Cerebellar cortex (tissue), 1 donor: ENCODE measurements at places on chromosomes 12 and 14.
A peak's percentile ranks its signal among the peaks of the same experiment; 100 is the strongest.

DNA sequence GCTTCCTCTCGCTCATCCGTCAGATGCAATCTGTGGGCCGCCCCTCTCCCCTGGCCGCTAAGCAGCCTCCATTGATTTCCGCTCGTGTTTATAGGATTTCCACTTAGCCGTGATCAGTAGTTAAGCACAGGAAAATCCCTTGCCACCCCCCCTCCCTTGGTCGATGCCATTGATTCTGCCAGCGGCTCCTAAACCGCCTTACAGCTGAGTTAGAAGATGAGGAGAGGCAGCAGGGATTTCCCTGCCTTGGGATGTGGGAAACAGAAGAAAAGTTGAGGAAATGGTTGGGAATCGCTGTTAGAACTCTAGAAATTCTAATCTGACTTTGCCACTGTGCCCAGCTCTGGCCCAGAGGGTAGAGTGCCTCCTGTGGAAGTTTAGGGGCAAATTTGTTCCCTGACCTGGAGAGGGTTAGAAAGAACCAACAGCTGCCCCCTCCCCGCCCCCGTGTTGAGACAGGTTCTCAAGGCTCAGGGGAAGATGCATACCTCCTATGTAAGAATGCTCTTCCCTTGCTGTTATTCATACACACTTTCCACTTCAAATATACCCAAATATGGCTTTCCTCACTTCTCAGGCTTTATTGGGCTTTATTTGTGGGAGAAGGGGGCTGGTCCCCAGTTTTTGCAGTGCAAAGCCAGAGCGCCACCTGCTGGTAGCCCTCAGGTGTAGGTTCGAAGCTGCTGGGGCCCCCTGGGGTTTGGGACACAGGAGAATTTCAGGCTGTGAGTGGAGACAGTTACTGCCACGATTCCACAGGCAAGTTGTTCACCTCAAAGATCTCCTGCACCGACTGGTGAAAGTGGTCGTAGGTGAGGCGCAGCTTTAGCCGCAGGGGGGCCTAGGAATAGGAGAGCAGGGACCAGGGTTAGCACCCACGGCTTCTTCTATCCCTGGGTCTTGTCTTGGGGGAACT, 3.2 kb downstream of the THTPA start:
- DNase-seq = peak; percentile 72

GRCh38 chr12:126952096-126953007, 1314.6 kb upstream of the TMEM132C start:
- no peak for DNase-seq

GRCh38 chr12:103823871-103824270, 17.2 kb downstream of the NT5DC3 start:
- DNase-seq = no peak

- DNase-seq = no peak
Observed at GRCh38 chr12:62737615-62738014, 197.3 kb downstream of the PPM1H start.

DNA sequence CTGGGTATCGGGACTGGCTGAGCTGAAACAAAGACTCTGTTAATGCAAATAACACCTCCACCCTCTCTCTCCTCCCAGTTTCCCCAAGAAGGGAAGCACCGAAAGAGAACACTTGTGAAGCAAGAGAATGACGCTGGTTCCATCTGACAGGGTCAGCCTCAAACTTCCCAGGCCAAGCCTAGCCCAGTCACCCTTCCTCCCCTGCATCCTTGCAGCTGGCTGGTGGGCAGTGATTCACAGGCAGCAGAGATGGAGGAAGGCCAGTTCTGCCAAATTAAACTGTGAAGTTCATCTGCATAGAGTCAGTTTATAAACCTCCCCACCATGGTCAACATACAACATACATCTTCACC, 2.8 kb downstream of the LRRC74A start:
- DNase-seq = no peak

GRCh38 chr14:90305176-90305601, 26.6 kb downstream of the NRDE2 start:
- DNase-seq = no peak

- no peak for DNase-seq
Observed at GRCh38 chr14:98229656-98230366, 1042.2 kb downstream of the BCL11B start.

DNA sequence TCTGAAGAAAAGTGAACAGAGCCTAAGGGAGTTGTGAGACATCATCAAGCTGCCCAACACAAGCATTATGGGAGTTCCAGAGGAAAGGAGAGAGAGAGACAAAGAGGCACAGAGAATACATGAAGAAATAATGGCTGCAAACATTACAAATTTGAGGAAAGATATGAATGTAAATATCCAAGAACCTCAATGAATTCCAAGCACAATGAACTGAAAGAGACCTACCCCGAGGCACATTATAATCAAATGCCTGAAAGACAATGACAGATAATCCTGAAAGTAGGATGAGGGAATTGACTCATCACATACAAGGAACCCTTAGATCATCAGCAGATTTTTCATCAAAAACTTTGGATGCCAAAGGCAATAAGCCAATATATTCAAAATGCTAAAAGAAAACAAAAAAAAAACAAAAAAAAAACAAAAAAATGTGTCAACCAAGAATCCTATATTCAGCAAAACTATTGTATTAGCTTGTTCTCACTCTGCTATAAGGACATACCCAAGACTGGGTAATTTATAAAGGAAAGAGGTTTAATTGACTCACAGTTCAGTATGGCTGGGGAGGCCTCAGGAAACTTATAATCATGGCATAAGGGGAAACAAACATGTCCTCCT, 37.8 kb downstream of the BCL2L14 start:
- no peak for DNase-seq

DNA sequence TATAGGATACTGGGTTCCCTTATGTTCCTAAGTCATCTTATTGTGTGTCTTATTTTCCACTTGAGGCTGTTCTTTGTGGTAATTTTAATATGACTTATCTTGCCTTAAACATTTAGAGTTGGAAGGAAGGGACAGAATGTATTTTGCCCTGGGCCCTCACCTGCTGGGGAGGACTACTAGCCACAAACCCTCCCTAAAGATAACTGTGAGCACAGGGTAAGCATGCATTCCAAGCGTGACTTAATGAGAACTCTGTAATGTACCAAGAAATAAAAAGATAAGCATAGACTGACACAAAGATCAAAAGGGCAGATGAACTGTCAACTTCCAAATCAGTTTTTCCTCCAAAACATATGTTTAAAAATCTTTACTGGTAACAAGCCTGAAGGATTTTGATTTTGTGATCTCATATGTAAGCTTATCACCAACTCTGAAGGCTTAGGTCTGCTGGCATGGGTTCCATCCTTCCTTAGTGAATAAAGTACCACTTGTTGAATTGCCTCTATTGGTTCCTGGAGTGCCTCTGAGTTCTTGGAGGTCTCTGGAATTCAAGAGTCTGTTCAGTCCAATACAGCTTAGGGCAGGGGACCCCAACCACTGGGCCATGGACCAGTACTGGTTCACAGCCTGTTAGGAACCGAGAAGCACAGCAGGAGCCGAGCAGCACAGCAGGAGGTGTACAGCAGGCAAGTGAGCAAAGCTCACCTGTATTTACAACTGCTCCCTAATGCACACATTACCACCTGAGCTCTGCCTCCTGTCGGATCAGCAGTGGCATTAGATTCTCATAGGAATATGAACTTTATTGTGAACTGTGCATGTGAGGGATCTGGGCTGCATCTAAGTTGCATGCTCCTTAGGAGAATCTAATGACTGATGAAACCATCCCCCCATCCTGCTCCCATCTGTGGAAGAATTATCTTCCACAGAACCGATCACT, 29.8 kb upstream of the NFYB start:
- no peak for DNase-seq

DNA sequence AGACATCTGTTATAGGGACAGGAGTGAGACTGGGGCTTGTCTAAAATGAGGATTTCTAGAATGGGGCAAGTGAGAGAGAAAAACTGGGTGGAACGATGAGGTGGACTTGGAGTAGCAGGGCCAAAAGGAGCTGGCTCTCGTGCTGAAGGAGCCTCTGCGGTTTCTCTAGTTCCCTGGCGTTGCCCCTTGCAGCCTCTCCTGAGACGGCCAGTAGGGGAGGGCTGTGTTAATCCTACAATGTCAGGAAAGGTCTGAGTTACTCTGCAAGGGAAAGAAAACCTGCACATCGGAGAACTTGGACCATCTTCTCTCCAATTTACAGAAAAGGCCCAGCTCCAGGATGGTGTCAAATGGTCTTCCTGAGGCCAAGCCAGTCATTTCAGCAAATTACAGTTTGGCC, 963.8 kb upstream of the FLRT2 start:
- DNase-seq = no peak

DNA sequence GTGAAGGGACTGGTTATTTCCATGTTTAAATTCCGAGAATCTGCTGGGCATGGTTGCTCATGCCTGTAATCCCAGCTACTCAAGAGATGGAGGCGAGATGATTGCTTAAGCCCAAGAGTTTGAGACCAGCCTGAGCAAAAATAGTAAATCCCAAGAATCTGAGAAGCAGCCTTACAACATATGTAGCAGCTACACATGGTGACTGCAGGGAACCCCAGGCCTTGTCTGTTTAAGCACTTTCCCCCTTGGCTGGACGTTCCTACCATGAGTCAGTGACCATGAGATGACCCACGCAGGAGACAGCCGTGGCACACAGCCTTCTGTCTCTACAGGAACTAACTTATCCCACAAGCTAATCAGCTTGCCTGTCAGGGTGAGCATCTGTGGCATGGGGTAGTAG, 5.5 kb upstream of the SLC24A4 start:
- no peak for DNase-seq

- DNase-seq = no peak
Observed at GRCh38 chr12:59736359-59736758, 140.5 kb downstream of the SLC16A7 start.

- DNase-seq = no peak
Observed at GRCh38 chr12:28316049-28316448, 125.8 kb downstream of the CCDC91 start.

DNA sequence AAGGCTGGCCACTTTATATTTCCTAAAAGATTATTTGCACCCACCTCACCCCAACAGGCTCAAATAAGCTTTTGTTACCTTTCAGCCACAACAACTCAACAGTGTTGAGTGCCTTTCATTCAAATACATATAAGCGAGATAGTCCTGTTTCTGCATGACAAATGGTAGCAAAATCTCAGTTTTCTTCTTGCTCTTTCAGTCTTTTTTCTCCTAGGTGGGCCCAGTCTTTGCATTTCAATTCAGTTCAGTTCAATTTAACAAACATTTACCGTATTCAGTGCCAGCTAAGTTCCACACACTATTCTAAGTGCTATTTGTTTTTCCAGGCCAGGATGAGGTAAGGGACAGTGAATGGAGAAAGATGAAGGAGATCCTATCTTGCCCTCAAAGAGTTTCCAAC, 25.9 kb upstream of the BMP4 start:
- DNase-seq = no peak

DNA sequence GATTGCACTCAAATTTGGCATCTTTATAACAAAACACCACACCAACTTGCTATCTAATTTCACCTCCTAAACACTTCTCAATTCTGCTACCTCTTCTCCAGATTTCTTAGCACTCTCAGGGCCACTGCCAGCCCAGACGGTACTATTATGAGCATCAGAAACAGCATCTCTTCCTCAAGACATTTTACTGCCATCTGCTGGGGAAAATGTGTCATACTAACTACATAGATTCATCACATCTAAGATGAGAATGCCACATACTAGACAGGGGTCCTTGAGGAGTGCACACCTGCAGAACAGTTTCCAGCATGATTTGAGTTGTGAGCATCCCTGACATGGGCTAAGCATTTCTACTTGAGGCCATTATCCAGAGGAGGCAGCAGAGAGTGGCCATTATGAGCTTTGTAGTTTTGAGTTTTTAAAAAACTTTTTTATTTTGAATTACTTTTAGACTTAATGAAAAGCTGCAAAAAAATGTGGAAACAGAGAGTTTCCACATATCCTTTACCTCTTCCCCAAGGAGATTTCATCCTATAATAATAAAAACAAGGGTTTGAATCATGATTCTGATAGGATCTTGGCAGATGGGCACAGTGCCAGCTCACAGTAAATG, 15.1 kb upstream of the GRIP1 start:
- peak; percentile 56 for DNase-seq

DNA sequence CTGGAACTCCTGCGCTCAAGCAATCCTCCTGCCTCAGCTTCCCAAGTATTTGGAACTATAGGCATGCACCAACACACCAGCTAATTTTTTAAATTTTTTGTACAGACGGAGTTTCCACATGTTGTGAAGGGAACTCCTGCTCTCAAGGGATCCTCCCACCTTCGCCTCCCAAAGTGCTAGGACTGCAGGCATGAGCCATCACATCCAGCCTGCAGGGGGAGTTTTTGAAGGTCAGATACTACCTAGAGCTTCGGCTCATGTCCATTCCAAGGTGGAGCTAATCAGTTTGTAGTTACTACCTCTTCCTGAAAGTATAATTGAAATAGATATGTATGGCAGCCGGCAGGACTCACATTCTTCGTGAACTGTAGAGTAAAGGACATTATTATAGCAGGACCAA, 3.7 kb upstream of the TAS2R19 start:
- DNase-seq = no peak

DNA sequence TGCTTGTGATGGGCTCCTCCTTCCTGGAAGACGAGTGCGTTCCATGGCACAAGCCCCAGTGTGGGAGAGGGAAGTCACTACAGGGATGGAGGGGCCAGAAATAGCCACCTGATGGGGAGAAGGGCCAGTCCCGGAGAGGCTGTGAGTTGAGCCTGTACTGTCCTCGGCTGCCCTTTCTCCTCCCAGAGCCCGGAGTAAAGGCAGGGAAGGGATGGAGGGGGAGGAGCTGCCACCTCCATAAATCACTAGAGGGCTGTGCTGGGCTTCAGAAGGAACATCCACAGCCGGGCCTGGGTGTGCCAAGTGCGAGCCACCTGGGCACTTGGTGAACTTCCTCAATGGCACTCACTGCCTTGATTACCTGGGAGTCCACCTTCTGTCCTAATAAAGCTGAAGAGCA, 110.1 kb downstream of the RBM19 start:
- peak; percentile 66 for DNase-seq

GRCh38 chr12:15788233-15789219, 662 bp downstream of the EPS8 start:
- DNase-seq = peak; percentile 56

DNA sequence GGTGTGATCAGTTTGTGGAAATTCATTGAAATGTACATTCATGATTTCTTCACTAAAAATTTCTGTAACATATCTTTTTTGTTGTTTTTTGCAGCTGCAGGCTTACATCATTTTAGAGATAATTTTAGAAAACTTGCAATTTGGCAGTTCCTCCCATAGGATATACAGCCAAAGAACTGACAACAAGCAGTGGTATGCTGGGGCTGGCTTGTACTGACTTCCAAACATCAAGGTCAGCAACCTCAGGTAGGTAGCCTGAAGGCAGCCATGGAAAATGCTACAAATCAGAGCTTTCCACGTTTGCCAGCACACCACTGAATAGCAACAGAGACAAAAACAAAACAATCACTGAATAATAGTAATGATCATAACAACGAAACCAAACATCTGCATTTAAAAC, 21.2 kb downstream of the TRIM9 start:
- DNase-seq = no peak
